ENCODE measurements at places on chromosomes 1 and 21.

DNA sequence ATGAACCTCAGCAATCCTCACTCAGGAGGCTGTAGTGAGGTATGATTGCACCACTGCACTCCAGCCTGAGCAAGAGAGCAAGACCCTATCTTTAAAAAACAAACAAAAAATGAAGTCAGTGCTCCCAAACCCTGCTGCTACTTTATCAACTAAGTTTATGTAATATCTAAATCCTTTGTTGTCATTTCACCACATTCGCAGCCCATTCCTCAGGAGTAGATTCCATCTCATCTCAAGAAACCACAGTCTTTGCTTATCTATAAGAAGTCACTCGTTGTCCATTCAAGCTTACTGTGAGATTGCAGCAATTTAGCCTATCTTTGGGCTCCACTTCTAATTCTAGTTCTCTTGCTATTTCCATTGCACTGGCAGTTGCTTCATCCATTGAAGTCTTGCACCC is 44.3 kb upstream of the RGL1 start:
- no peak for DNase-seq

- no peak for DNase-seq
These were observed 16.2 kb downstream of the KCND3 start for GRCh38 chr1:111973150-111973790.

- DNase-seq: no peak
These were observed 24.9 kb downstream of the MT1HL1 start for GRCh38 chr1:236979149-236979900.

- no peak for DNase-seq
These were observed 69.9 kb downstream of the ZC3H11B start for GRCh38 chr1:219542828-219543518.

DNA sequence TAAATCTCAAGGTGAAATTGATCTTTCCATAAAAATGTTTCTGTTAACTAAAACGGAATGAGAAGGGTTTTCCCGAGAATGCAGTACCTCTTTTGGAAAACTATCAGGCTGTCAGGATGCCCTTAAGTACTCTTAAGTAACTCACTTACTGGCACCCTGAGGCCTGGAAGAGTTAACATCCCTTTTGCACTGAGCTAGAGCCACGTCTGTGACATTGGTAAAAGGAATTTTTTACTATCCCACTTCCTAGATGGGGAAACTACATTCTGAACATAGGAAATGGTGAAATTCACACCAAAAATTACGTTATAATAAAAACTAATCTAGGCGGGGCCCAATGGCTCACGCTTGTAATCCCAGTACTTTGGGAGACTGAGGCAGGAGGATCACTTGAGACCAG is 39.7 kb upstream of the MAP10 start:
- DNase-seq: no peak

- DNase-seq: no peak
These were observed 49.5 kb upstream of the ACOT11 start for GRCh38 chr1:54498383-54499096.

DNA sequence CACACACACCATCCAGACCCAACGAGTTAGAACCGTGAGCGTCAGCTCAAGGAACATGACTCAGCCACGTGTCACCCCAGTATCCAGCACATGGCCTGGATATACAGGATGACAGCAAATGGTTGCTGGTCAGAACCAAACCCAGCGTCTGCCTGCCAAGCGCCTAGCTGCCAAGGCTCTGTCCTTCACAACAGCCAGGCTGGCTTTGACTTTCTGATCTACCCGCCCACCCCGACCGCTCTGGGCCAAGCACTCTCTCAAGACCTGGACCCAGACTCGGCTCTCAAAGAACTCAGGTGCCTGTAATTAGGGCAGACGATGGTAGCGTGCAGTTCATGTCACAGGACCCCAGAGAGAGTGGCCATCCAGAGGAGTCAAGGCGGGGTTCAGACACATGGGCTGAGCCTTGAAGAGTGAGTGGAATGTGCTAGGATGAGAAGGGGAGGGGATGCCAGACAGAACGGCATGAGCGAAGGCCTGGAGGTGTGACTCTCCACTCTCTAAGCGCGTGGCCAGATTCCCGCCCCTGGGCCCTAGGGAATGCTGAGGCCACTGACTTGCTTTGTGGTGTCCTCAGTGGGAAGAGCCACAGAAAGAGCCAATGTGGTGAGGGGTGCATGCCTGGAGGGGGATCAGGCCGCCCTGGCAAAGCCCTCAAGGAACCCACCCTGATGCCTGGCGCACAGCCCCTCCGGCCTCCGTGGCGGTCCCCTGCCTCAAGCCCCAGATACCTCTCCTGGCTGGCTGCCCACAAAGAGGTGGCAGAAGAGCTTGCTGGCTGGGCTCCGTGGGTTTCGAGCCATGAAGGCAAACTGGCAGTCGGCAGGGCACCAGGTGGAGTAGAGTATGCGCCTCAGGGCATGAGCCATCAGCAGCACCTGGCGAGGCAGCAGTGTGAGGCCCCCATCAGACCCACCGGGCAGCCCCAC is 7.0 kb downstream of the SH2D5 start:
- no peak for DNase-seq

- no peak for DNase-seq
These were observed 1.3 kb upstream of the DOCK7 start for GRCh38 chr1:62689524-62689923.

DNA sequence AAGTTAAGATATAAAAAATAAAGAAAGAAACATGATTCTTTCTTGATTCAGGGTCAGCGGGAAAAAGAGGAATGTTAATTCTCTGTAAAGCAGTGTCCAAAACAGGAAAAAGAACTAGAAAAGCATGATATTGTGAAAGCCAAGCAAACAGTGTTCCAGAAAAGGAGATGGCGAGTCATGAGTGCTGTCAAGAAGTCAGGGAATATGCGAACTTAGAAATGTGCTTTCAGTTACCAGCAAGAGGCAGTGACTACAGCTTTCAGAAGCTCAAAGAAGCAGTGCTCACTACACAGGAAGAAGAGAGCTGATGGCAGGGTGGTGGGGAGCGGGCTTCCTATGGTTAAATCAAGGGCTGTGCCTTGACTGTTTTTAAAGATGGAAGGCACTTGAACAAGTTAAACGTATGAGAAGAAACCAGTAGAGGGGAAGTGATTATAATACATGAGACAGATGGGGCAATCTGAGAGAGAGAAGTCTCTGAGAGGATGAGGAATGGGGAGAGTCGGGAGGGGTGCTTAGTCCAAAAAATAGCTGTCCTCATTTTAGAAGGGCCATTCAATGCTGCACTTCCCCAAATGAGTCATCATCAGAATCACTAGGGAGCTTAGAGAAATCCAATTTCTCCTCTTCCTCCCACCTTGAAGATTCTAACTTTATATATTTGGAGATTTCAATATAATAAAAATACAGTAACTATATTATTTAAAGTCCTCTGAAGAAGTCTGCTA is 90.4 kb downstream of the KCNK1 start:
- DNase-seq: no peak

GRCh38 chr1:72891976-72892375 is 609.6 kb upstream of the NEGR1 start:
- DNase-seq: no peak

DNA sequence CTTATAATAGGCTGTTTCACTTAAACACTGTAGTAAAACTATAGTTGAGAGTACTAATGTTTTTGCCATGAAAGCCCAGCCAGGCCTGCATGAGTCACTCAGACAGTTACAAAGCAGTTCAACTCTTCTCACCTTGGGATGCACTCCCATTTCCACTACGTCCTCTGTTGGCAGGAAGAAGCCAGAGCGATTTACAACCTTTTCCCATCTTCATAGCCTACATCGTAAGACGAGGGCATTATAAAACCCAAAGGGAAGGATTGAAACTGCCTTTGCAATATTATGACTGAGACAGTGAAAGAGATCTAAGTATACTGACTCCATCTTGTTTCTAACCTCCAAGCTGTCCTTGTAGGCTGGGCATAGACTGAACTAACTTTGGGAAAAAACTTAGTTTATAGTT is 71.8 kb upstream of the CSF1 start:
- no peak for DNase-seq

DNA sequence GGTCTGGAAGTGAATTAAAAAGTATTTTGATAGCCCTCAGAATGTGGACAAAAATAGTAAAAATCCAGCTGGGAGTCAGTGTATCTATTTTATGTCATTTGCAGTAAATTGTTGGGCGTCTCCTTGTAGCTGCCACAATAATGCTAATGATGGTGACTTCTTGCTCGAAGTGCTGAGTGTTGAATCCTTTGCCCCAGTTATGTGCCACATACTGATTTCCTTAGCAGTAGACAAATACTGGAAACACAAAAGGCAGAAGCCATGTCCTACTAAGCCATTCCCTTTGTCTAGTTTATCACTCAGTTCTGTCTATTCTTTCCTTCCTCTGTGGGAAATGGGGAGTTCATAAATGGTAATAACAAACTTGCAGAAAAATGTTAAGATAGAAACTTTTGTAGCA is 70.7 kb upstream of the CXADR start:
- DNase-seq: no peak

DNA sequence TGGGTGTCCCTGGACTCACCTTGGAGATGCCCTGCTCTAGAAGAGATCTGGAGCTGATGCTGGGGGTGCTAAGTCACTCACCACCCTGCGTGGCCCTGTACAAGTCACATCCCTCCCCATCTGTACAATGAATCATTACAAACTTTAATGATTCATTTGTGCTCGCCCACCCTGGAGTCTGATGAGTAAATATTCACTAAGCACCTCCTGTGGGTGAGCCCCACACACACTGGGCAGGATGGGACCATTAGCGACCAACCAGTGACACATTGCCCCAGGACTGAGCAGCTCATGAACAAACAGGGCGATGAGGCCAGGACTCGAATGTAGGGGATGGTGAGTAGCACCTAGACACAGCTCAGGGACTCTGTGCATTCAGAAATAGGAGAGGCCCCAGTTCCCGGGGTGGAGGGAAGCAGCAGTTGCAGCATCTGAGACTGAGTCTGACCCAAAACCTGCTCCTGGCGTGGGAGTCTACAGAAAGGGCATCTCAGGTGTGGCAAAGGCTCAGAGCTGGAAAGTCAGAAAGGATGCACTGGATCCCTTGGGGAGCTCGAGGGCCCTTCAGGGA is 18.1 kb upstream of the PDZK1IP1 start:
- no peak for DNase-seq

- DNase-seq: no peak
These were observed 356 bp downstream of the INTS11 start for GRCh38 chr1:1324084-1324523.

GRCh38 chr1:229341774-229342655 is 832 bp downstream of the CCSAP start:
- no peak for DNase-seq

GRCh38 chr1:145884675-145885074 is 991 bp downstream of the ANKRD35 start:
- no peak for DNase-seq

GRCh38 chr1:7300893-7301663 is 470.0 kb upstream of the VAMP3 start:
- no peak for DNase-seq

DNA sequence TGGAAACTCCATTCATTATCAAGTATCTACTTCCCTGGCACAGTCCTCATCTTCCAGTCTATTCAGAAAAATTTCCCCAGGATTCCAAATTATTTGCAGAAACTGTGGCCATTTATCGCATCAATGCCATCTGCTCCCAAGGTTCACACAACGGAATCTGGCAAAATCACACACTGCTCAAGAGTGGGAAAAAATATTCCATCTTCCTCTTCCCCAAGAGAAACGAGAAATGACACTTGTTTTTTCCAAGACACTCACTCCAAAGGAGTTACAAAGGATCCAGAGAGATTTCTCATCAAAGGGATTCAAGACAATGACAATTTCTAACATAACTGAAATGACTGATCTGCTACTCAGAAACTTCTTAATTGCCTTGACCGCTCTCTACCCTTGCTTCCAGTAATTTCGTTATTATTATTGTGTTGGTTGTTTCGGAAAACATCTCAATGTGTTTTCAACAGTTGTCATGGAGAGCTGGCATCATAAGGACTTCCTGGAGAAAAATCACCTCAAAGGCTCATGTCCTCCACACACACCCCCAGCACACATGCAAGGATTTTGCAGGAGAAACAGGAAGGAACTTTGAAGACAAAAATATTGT is 128.0 kb downstream of the PSMG1 start:
- DNase-seq: no peak

DNA sequence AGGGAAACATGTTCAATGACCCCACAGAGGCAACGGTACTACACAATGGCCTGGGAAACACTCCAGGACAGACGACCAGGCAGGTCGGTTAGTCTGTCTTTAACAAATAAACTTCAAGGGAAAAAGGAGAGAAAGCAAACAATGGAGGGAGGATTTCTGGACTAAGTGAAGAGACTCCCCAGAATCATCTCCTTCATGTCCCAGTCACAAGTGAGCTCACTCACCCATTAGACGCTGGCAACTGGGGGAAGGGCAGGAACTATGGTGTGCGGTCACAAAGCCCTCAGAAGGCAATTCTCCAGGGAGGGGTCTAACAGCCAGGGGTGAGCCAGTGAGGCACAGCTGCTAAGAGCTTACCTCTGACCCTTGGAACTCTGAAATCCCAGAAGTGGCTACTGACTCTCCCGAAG is 55.7 kb upstream of the NADK start:
- no peak for DNase-seq

DNA sequence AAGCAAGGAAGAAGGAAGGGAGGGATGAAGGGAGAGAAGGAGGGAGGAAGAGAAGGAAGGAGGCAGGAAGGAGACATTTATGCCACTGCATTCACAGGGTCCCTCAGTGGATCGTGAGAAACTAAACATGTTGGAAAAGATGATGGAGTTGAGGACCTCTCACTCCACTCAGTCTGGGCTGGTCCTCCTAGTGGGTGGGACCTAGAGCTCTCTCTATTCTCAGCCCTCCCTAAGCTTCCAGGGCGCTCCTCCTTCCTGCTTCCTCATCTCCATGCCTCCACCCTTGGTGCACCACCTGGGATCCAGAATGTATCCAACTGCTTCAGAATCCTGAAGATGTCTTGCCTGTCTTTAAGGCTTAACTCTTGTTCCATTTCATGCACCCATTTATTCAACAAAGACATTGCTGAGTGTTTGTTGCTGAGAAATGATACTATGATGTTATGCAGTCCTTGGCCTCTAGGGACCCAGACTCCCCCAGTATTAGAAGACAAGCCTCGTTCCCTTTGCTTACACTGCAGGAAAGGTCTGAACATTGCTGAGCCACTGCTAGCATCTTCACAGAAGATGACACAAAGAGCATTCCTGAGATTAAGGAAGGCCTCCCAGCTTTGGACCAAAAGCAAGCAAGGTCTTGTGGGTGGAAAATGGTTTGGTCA is 88.5 kb downstream of the BEND5 start:
- no peak for DNase-seq

DNA sequence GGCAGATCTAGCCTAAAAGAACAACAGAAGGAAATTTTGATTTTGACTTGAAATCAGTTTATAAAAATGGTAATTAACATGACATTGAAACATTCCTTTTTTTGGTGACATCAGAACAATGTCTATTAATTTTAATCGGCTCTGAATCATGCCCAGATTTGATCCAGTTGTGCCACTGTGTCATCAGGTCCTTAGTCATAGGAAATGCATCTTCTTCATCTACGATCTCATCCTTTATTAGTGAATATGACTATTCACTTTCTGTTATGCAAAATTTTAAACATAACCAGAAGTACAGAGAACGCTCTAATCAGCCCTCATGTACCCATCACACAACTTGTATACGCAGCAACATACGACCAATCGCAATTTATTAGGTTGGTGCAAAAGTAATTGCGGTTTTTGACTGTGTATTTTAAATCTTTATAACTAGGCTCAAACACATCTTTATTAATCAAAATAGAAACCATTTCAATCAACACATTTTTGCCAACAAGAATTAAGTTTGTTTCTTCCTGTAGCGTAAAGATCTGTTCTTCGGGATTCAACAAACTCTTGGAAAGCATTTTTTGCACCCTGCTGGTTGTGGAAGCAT is 40.3 kb upstream of the TLR5 start:
- no peak for DNase-seq

Data from T-helper 9 cell (primary cell).